ENCODE measurements at places on chromosomes 16 and 17.
A peak's percentile ranks its signal among the peaks of the same experiment; 100 is the strongest.

- DNase-seq: no peak
Measured at GRCh38 chr16:85541980-85542900, 70.9 kb upstream of the GSE1 start.

- DNase-seq: no peak
Measured at GRCh38 chr17:27579304-27579703, 51.7 kb upstream of the LGALS9 start.

GRCh38 chr16:8655184-8655717, 19.2 kb upstream of the ABAT start:
- DNase-seq: no peak

GRCh38 chr16:88939972-88940861, 36.8 kb downstream of the CBFA2T3 start:
- DNase-seq: no peak

- DNase-seq: peak; percentile 74
Measured at GRCh38 chr16:30063893-30064728, 1.4 kb upstream of the ALDOA start.

DNA sequence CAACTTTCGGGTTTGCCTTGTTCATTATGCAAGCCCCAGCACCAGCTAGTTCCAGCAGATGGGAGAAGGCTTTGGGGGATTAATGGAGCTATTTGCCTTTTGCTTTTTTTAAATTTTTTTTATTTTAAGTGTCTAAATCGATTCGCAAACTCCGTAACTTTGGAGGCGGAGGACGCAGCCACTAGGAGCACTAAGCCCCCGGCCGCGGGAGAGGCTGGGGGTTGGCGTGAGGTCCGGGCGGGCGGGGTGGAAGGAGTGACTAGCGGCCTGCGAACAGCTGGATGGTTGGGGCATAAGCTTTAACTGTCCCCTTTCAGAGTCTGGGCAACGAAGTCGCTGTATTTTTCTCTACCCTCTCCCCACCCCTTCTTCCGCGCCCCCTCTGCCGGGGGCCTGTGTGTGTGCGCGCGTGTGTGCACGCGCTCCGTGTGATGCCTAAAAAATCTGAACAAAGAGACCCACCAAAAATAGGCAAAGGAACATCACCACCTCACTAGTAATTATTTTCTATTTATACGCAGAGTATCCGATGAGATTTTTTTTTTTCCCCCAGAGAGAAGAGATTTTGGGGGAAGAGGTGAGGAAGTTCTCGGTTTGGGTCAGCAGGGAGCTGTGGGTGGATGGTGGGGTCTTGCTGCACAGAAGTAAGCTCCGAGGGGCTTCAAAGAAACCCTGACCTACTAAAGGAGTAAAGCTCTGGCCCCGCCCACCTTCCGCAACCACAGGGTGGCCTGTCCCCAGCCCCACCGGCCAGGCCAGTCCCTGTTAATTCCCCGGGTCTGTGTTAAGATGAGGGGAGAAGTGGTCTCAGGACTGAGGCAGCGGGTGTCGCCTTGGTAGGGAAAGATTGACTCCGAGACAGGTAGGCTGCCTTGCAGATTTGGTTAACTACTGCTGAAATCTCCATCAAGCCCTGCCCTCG, 2.3 kb downstream of the SHISA9 start:
- DNase-seq: no peak

GRCh38 chr16:21708533-21709115, 44.9 kb downstream of the OTOA start:
- peak; percentile 85 for DNase-seq
